ENCODE measurements at places on chromosomes 7 and 10.

DNA sequence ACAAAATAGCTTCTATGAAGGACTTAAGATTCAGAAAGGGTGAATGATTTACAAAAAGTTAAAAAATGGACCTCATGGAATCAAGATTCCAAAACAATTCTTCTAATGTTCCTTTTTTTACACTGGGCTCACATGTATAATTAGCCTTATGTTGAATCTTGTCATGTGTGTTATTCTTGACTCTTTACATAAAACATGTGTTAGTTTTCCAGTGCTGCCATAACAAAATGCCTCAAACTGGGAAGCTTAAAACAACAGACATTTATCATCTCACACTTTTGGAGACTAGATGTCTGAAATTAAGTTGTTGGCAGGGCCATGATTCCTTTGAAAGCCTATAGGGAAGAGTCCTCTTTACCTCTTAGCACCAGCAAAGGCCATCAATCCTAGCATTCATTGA, 192.5 kb upstream of the SORCS1 start:
- no peak for DNase-seq

DNA sequence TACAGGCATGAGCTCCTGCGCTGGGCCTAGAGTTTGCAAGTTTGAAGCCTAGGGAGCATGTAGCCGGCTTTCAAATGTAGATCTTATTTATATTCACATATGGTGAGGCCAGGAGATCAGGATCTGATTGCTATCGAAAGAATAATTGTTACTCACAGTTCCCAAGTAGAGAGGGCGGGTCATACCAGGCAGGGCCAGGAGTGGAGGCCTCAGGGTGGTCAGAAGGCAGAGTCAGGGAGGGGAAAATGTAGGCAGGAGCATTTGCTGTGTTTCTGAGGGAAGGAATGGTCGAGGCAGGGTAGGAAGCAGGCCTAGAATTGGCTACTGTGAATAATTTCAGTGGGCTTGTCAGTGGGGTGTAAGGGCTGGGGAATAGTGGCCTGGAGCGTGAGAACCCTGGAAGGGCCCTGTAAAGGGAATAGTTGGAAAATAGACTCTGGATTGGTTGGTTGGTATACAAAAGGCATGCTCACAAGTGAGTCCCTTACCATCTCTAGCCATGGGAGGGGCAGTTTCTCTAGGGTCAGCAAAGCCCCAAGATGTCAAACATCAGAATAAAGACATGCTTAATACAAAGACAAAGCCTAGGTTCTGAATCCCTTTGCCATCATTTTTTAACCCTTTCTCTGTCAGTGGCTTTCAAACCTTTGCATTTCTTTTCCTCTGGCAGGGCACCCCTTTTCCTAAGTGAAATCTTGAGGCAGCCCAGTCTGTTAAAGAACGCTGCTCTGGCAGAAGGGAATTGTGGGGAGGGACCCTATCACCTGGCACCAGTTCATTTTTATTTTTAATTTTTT, 36.0 kb upstream of the DLG5 start:
- DNase-seq, result no peak

DNA sequence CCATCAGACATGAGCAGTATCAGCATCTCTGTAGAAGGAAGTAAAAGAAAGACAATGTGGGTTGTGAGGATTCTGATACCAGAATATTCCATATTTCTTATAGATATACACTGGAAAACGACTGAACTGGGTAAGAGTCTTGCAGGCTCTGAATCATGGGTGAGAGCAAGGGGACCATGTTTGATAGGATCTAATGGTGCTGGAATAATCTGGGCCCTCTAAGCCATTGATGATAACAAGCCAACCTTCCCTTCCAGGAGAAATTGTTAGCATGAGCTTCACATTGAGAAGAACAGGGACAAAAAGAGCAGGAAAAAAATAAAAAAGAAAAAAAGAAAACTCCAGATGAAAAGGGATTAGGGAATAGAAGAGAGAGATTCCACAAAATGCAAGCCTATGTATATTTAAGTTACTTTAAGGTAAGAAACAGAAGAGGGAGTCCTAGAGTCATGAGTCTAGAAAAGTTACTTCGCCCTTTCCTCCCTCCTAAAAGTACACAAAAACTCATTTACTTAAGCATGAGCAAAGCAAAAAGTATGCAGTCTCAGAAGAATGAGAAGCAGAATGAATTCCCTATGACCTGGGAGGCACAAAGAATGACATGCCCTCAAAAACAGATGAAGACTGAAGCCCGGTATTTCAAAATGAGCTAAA, 181.9 kb downstream of the TMEM26 start:
- no peak for DNase-seq

DNA sequence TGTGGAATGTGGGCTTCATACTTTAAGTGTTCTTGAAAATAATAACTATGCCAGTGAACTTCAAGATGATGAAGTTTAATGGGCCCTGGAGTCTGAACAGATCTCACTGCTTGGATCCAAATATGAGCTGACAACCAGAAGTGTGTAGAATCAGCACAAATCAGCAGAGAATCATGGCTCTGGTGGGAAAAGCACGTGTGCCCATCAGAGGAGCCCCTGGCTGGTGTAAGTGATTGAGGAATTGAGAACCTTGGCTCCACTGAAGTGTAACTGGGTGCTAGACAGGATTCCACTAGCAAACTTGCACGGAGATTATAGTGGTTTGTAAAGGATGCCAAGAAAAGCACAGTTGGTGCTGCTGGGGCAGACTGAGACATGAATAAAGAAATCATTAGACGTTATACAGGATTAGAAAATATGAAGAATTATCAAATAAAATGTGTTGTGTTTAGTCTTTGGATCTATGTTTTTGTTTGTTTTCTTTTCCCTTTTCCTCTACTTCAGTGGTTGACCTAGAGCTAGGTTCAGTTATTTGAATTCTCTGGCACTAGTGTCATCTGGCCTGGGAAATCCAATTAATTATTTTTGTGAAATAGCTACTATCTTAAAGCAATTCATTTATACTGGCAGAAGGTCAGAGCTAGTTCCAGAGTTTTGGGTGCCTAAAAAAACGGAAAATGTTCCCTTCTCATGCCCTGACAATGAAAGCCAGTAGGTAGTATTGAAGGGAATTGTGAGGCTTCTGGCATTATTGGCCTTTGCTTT, 175.7 kb upstream of the MEOX2 start:
- DNase-seq, result no peak

DNA sequence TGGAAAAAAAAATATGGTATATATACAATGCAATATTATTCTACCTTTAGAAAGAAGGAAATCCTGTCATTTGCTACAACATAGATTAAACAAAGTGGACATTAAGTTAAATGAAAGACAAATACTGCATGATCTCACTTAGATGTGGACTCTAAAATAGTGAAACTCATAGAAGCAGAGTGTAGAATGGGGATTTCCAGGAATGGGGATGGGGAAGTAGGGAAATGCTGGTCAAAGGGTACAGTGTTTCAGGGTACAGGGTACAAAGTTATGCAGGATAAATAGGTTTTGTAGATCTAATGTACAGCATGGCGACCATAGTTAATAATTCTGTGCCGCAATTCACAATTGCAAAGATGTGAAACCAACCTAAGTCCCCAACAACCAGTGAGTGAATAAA, 385.5 kb downstream of the SFMBT2 start:
- DNase-seq, result no peak

Measured in COR-L47 (cell line).